ENCODE measurements at places on chromosomes 16 and 17. TPM values are rescaled to one million over a fixed set of nuclear protein-coding genes. Genes with fewer than 3 reads are reported as not detected.

- no peak overlapping the region for H3K4me3 ChIP-seq
- no peak overlapping the region for H3K27ac ChIP-seq
- H3K36me3 ChIP-seq = no peaks in the 10 kb centered on the region
- DNase-seq = no peak
- peaks cover 2% of the 10 kb centered on the region for H3K4me1 ChIP-seq
Observed at GRCh38 chr17:35889241-35889640, 9.1 kb upstream of the CCL5 start.

DNA sequence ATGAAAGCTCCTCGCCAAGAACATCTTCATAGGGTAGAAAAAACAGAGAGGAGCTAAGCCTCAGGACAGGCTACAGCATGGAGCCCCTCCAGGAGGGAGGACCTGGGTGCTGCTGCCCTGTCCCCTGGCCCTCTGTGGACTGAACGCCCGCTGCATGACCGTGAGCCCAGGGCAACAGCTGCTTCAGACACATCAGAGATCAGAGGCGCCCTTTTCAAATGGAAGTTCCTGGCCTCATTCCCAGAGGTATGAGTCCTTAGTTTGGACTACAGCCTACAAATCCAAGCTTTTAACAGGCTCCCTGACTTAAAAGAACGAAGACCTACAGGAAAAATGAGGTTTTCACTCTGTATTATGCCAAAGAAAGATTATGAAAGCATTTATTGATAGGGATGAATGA is 48.5 kb downstream of the ZNF18 start:
- H3K27me3 ChIP-seq = no peaks in the 10 kb centered on the region
- peaks cover 5% of the 10 kb centered on the region for H3K36me3 ChIP-seq
- H3K4me3 ChIP-seq = no peak overlapping the region

UTS2R gene
- total RNA-seq = 0.94 TPM

- H3K36me3 ChIP-seq = peaks cover 4% of the 10 kb centered on the region
- no peaks in the 10 kb centered on the region for H3K27me3 ChIP-seq
- no peak overlapping the region for H3K27ac ChIP-seq
- DNase-seq = no peak
Observed at GRCh38 chr16:88703486-88704309, 2.5 kb downstream of the RNF166 start.

GRCh38 chr17:1077986-1078711 is 81.2 kb downstream of the TIMM22 start:
- H3K36me3 ChIP-seq = peaks cover 2% of the 10 kb centered on the region
- H3K4me3 ChIP-seq = peak overlapping the region; percentile 57
- DNase-seq = peak; percentile 48
- no peaks in the 10 kb centered on the region for H3K27me3 ChIP-seq

- no peak overlapping the region for H3K27ac ChIP-seq
- no peaks in the 10 kb centered on the region for H3K36me3 ChIP-seq
- no peak overlapping the region for H3K4me3 ChIP-seq
- H3K4me1 ChIP-seq = 0 out of 2 replicates have a peak, but pooled peaks cover under 1% of the 10 kb centered on the region
- no peak for DNase-seq
Observed at GRCh38 chr17:27239046-27239445, 54.9 kb upstream of the WSB1 start.

- peaks cover 14% of the 10 kb centered on the region for H3K36me3 ChIP-seq
- no peak overlapping the region for H3K27ac ChIP-seq
Observed at GRCh38 chr17:77354670-77355455, 214.1 kb downstream of the SEC14L1 start.

- no peak for DNase-seq
- no peak overlapping the region for H3K4me3 ChIP-seq
- no peaks in the 10 kb centered on the region for H3K27me3 ChIP-seq
- H3K4me1 ChIP-seq = no peaks in the 10 kb centered on the region
Observed at GRCh38 chr17:55774846-55775271, 24.0 kb downstream of the PCTP start.

DNA sequence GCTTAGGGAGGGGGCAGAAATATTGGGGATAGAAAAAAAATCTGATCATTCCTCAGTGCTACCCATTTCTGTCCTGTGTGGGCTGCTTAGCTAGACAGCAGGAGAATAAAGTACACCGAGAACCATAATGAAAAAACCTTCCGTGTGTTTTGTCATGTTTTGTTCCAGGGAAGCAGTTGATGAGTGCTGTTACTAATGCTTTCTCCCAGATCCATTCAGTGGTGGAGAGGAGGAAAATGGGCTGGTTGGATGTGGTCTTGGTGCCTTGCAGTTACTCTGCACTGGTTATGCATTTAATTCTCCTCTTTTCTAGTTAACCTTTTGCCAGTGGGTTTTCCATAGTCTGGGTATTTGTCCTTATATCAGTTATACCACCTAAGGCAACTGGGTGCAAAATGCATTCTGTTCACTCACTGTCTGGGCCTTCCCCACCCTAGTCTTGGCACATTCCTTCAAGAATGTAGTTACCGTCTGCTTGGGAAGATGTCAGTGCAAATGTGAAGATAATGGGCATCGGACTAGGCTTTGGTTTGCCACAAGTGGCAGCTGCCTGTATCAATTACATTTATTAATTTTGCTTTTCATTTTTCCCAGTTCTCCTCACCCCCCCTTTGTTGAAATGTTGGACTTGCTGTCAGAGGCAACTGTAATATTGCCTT is 9.3 kb upstream of the TBKBP1 start:
- H3K4me3 ChIP-seq = no peak overlapping the region
- peaks cover 59% of the 10 kb centered on the region for H3K36me3 ChIP-seq
- H3K4me1 ChIP-seq = peaks cover 5% of the 10 kb centered on the region
- no peak for DNase-seq
- H3K27me3 ChIP-seq = no peaks in the 10 kb centered on the region
